D721Med (cell line): ENCODE measurements at places on chromosomes 6 and 20.

- DNase-seq: no peak
These were observed 49.5 kb downstream of the CD164 start for GRCh38 chr6:109332748-109333147.

DNA sequence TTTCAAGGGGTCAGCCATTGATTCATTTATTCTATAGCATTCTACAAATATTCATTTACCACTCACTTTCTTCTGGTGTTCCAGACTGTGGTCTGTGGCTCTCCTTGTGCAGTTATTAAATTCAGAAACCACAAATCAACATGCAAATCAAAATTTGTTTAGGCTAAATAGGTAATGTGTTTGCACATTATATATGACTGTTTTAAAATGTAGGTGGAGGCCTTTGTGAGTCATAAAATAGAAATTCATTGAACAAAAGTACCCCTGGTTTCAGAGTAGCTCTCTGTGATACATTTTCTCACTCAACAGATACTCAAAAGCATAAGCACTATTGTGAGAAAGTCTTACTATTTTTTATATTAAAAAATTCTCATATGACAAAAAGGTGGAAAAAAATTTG lies 385.5 kb upstream of the TSHZ2 start:
- DNase-seq: no peak

DNA sequence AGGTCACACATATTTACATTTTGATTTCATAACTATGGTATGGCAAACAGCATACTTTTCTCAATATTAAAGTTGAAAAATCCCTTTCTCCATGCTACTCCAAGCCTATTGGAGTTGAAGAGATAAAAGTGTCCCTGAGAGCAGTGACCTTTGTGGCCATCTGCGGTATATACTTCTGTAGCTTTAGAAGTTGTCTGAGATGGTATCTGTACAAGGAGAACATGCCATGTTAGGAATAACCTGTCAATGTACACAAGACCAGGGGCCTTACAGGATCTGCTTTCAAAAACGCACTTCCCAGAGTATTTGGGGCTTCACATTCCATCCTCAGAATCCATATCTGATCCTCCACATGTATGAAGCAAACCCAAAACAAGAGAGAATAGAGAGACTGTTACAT lies 226.7 kb downstream of the MEI4 start:
- no peak for DNase-seq

- DNase-seq: peak; percentile 43
These were observed 10.9 kb downstream of the ABT1 start for GRCh38 chr6:26607434-26608230.

DNA sequence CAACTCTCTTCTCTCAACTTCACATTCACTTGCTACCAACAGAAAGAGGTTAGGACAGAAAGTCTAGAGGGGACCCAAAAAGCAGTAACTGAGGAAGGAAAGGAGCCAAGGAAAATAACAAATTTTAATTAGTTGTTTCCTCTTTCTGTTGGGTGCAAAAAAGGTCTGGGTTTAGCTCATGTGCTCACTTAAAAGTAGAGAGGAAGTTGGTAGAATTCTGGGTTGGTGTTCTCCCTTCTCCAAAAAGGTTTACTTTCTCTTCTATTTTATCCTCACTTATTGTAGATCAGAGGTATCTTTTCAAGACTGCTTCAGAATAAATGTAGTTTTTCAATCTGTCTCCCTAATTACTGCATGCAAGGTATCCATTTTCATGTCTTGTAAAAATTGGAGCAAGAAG lies 42.8 kb downstream of the MAP3K7 start:
- no peak for DNase-seq

DNA sequence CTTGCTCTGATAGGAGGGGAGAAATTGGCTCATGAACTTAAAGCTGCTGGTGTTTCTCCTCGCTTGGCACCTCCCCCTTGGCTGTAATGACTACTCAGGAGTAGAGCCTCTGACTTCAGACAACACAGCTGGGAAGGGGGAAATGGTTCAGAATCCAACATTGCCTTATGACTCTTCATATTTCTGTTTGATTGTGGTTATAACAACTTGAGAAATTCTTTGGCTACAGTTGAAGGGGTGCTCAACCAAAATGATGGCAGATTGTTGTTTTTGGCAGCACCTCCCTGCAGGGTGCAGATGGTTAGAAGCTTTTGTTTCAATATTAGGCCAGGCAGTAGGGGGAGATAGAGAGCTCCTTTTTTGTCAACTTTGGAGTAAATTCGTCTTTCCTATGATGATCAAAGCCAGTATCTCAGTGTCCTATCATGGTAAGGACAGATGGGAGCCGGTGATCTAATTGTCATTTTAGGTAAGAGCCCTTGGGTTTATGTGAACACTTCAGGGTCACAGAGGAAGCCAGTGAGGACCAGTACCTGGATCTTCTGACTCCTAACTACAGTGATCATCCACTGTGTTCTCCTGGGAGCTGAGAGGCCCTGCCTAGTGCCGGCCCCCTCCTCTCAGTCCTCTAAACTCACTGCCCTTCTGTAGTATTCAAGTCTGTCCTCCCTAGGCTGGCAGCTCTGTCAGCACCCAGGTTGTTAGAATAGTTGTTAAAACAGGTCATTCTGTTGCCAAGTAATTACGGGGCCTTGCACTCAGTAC lies 39.9 kb downstream of the RPRD1B start:
- no peak for DNase-seq
